ENCODE measurements at places on chromosomes 1 and 21.

GRCh38 chr1:928825-929661 is 5.3 kb downstream of the SAMD11 start:
- DNase-seq, result no peak

DNA sequence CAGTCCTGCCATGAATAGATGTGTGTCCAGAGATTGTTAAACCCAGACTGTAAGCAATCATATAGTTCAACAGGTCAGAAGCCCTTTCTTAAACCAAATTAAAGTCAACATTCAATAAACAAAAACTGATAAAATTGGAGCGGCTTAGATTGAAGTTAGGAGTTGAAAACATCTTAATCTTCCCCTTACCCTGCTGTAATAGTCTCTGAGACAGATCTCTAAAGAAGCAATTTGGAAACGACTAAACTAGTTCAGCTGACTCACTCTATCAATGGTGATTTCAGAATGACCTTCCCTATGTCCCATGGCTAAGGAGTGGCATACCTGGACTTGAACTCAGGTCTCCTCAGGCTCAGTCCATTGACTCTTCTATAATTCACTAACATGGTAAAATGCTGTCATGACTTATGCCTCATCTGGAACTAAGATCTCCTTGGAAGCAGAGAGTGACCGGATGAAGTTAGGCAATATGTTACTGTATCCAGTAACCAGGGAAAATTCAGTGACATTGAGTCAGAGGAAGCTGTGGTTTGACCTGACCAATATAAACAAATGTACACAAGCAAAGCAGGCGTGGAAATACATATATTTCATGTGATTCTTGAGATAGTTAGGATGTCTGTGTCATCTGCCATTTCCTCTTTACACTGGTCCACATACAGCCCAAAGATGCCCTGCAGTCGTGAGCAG is 30.1 kb downstream of the SGIP1 start:
- no peak for DNase-seq

DNA sequence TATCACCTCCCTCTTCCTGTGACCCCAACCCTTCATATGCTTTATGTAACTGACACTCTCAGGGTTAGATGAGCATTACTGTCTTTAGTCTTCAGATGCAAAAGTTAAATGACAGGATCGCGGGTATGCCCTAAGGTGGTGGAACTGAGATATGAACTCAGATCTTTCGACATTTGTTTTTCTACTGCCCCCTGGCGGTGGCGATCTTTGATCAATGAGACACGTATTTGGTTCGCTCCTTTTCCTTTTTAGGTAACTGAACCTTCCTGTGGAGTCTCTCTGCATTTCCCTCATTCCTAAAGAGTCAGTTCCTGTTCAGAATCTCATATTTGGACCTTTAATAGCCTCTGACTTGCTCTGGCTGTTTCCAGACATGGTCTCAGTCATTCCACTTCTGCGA is 47.8 kb upstream of the ZP4 start:
- peak; percentile 76 for DNase-seq

DNA sequence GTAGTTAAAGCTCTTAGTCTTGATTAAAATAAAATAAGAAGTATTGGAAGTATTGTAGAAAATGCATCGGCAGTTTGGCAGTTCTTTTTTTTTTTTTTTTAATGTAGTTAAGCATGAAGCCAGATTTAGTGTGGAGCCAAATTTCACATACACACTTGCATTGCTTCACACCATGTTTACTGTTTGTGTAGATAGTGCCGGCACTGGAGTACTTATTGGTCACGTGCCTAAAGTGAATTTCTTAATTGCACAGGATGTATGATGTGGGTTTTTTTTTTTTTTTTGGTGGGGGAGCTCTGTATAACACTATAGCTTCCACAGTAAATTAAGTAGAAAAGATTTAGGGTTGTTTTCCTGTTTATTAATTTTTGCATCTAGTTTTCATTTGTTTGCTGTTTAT is 21.2 kb upstream of the TMEM61 start:
- no peak for DNase-seq

DNA sequence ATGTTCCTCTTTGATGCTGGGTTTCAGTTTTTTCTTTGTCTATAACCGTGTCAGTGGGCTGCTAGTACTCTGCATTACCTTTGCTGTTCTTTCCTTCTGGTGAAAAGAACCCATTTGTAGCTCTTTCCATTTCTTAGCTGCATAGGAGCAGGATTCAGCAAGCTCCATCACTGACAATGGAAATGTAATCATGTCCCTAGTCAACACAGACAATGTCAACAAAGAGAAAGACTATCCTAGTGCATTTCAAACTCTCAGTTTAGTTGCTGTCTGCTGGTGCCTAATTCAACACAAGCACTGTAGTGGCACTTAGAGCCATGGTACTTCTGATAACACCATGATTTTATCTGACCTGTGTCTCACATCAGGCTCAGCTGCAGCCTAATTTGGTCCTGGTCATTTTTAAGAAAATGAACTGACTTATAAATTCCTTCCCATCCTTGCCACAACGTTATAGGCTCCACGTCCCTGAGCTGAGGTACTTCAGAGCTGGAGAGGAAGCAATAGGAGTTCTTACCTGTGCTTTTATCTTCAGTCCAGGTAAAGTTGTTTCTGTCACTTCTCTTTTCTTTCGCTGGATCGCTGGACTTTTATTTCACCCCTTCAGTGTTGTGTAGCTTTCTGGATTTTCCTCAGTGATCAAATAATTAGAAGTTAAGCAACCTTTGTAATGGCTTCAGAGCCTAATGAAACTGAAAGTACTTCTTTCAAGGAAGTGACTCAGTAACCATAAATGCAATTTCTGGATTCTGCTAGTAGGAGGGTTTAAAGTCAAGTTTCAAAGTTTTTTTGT is at the start of gene GBP3:
Gene GBP3 (minus strand): TSS at position 700 of the 793 bp plus-strand sequence. CDS start 2,145 bp downstream, outside the sequence.
- no peak for DNase-seq

DNA sequence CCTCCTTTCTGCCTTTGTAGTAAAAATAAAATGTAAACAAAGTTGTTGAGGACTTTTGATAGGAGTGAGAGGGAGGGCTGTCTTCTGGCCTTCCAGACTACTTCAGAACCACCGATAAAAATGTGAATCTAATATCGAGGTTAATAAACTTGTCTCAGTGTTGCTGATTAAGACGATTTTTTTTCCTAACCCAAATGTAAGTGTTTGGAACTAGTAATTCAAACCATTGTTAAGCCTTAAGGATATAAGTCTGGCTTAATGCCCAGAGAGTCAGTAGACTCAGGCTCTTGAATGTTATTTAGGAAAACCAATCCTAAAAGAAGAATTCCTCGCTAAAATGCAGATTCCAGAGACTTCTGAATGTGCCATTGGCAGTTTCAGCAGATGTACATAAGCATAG is 356.9 kb downstream of the SIPA1L2 start:
- DNase-seq, result no peak

GRCh38 chr1:209786146-209786545 is 1.8 kb upstream of the C1orf74 start:
- DNase-seq, result no peak

GRCh38 chr1:22789356-22789994 is 78.8 kb downstream of the EPHB2 start:
- DNase-seq, result no peak

- no peak for DNase-seq
Measured at GRCh38 chr1:114341299-114341698, 169.7 kb downstream of the TRIM33 start.

DNA sequence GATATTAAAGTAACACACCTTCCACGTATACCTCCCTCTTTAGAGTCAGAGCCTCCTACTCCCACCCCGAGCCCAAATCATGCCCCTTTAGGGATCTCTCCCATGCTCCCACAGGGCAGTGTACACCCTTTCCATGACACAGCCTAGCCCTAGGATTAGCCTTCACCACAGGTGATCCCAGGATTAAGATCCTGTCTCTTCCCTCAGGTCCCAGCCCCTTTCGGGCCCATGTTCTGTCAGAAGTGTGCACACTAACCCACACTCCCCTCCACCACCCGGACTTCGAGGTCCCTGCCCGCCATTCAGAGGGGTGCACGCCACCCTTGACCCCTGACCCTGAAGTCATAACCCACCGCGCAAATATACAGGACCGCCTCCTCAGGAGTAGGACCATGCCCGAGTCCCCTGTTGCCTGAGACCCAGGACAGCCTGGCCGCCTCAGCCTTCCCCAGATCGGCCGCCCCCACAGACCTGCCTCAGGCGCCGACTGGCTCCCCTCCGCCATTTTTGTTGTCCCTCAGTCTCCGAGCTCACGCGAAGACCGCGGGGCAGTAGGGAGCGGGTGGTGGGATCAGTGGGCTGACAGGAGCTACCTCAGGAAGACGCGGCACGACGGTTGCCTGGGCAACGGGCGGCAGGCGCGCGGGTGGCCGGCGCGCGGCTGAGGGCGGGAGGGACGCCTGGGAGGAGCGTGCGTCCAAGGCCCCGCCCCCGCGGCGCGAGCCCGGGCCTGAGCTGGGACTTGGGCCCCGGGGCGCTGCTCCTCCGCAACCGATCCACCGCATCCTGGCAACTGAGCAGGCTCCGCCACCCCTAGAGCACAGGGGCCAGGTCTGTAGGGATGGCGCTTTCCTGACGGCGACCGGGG is at the start of gene AGBL4:
Gene AGBL4 (minus strand): TSS at position 663 of the 868 bp plus-strand sequence.
- peak; percentile 82 for DNase-seq

GRCh38 chr1:230385158-230385450 is 41.0 kb downstream of the PGBD5 start:
- DNase-seq, result no peak

DNA sequence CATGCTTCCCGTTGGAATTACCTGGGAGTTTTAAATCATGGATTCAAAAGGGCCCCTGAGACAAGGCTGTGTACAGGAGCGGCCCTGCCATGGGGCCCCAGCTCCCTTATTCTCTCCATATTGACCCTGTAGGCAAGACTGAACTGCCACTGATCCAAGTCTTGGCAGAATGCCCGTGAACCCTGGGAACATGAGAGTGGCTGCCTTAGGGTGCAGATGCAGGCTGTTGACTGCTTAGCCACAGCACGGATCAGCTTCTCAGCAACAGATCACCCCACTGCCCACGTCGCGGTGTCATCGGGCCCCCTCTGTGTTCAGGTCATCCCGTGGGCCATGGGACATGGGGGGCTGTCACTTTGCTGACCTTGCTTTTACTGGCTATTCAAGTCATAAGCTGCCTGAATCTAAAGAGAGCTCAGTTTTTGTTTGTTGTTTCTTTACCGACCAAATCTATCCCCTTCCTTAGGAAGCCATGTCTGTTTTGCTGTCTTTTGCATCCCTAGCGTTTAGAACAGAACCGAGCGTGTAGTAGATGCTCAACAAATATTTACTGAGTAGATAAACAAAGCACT is 83.4 kb downstream of the MATN1 start:
- DNase-seq, result no peak

- DNase-seq, result no peak
Measured at GRCh38 chr1:58992643-58993042, 208.8 kb upstream of the JUN start.

DNA sequence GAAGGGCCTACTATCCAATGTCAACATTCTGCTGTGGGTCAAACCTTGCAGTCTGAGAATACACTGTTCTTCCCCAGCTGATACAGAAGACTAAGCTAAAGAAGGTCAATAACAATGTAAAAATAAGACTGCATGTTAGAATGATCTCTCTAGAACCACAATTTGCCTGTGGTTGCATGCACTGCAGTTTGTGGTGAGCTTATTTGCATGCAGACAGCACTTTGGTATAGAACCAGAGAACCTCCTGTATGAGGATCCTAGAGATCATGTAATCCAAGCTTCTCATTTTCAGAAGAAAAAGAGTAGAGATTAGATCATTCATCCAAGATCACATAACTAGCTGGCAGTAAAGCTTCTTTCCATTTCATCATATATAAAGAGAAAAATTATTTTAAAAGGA is 15.8 kb downstream of the SYNJ1 start:
- no peak for DNase-seq
